ENCODE measurements at places on chromosomes 7 and 10. TPM values are rescaled to one million over a fixed set of nuclear protein-coding genes. Genes with fewer than 3 reads are reported as not detected.
A peak's percentile ranks its signal among the peaks of the same experiment; 100 is the strongest.

DNA sequence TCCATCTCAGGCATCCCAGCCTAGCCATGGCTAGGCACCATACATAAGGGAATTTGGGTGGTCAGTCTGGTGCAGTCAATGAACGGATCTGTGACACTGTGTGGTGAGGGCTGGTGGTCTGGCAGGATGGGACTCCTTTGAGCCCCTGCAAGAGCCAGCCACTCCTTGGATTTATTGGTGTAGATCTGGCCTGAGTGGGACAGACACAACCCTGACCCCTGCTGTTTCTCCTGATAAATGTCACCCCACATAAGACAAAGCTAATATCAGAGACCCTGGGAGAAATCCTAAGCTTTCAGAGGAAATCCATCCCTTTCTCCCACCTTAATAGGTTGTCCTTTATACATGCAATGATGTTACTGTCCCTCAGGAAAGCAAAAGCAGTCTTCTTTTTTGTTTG lies 2.3 kb downstream of the FBXO24 start:
- DNase-seq = no peak
- H3K4me3 ChIP-seq = no peak overlapping the region
- H3K36me3 ChIP-seq = peaks cover 21% of the 10 kb centered on the region
- H3K27ac ChIP-seq = no peak overlapping the region

DNA sequence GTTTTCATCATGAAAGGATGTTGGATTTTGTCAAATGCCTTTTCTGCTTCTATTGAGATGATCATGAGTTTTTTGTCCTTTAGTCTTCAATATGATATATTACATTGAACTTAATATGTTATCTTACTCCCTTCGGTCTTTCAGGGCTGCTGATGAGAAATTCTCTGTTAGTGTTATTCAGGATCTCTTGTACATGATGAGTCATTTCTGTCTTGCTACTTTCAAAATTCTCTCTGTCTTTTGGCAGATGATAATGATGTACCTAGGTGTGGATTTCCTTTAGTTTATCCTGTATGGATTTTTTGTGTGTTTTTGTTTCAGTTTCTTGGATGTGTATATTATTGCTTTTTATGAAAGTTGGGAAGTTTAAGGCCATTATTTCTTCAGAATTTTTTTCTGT lies 320.9 kb upstream of the NPSR1 start:
- H3K36me3 ChIP-seq = no peaks in the 10 kb centered on the region
- no peak overlapping the region for H3K27ac ChIP-seq
- no peak for DNase-seq
- H3K27me3 ChIP-seq = no peaks in the 10 kb centered on the region
- no peak overlapping the region for H3K4me3 ChIP-seq

DNA sequence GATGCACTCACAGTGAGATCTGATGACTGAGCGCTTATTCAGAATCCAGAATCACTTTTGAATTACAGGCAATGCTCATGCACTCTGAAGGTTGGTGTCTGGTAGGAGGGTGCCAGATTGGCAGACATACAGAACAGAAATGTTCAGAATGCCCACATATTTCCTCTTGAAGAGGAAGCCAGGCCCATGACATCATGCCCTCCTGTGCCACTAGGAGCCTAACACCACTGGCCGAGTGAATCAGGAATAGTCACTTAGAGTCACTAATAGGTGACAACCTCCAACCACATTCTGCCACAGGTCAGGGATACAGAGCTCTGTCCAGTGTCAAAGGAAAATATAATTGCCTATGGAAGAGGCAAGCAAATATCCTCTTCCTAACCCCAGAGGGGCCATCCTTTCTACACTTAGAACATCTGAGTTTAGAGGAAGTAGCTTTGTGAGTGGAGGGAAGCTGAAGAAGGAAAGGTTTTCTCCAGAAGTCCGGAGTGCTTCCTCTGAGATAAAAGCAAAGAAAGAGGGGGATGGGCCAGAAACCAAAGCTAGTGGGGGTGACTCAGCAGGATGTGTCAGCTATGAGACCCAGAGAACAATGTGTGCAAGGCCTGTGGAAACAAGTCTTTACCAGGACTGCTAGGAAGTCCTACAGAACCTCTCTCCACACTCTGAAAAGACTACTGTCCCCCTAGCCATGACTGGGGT lies 838.8 kb downstream of the GRID1 start:
- H3K27me3 ChIP-seq = no peaks in the 10 kb centered on the region
- no peaks in the 10 kb centered on the region for H3K36me3 ChIP-seq
- no peak for DNase-seq

DNA sequence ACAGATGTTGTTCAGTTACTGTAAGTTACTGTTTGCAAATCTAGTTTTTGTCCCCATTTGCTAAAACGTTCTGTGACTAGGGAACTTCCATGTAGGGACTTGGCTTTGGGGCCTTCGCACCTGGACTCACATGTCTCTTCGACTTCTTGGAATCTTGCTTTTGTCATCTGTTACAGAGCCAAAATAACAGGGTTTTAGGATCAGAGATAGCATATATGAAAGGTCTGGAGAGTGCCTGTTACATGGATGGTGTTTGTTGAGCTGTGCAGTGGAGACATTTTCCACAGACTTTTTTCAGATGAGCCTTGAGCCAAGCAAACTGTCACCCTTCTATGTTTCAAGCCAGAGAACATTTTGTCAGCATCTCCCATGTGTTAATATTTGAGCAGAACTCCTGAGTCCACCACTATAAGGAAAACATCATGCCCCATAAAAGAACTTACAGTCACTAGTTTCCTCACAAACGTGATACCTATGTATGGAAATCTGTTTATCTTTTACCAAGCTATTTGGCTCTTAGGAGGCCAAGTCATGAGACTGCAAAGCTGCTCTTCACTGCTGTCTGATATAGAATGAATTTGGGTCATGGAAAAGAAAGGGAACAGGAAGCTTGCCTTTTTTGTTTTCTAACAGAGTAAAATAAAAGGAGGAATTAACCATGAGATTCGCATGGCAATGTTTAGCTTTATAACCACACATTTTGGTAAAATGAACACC lies 818.6 kb upstream of the IGFBP3 start:
- no peak overlapping the region for H3K27ac ChIP-seq
- H3K4me1 ChIP-seq = peaks cover 13% of the 10 kb centered on the region
- H3K4me3 ChIP-seq = no peak overlapping the region
- no peaks in the 10 kb centered on the region for H3K36me3 ChIP-seq

GRCh38 chr10:71323407-71323806 lies 4.3 kb downstream of the SLC29A3 start:
- no peaks in the 10 kb centered on the region for H3K27me3 ChIP-seq
- H3K36me3 ChIP-seq = peaks cover 16% of the 10 kb centered on the region
- H3K4me3 ChIP-seq = no peak overlapping the region
- H3K4me1 ChIP-seq = no peaks in the 10 kb centered on the region

DNA sequence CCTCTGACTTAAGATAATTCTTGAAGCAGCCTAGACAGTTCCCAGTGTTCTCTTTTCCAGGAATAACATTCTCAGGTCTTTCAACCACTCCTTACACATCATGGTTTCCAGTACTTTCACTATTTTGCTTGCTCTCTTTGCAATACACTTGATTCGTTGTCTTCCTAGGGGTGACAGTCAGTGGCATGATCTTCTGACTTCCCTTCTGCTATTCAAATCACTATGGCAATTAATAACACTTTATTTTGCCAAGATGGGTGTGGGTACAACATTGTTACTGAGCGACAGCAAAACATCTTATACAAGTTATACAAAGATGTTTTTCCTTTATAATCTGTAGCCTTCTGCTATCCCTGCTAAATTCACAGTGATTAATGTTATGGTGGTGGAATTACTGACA lies 15.3 kb downstream of the ARL3 start:
- no peaks in the 10 kb centered on the region for H3K27me3 ChIP-seq
- H3K27ac ChIP-seq = no peak overlapping the region
- no peaks in the 10 kb centered on the region for H3K4me1 ChIP-seq

GRCh38 chr10:131198401-131198800 lies 113.1 kb downstream of the TCERG1L start:
- H3K4me1 ChIP-seq = no peaks in the 10 kb centered on the region
- H3K27ac ChIP-seq = no peak overlapping the region
- no peak for DNase-seq
- H3K36me3 ChIP-seq = no peaks in the 10 kb centered on the region
- no peak overlapping the region for H3K4me3 ChIP-seq

GRCh38 chr10:130932326-130933007 lies 379.1 kb downstream of the TCERG1L start:
- no peak overlapping the region for H3K4me3 ChIP-seq
- no peak for DNase-seq
- no peaks in the 10 kb centered on the region for H3K27me3 ChIP-seq
- no peak overlapping the region for H3K27ac ChIP-seq
- no peaks in the 10 kb centered on the region for H3K36me3 ChIP-seq
- no peaks in the 10 kb centered on the region for H3K4me1 ChIP-seq

- peaks cover 31% of the 10 kb centered on the region for H3K27me3 ChIP-seq
- H3K4me1 ChIP-seq = no peaks in the 10 kb centered on the region
These were observed 39.4 kb downstream of the FRMD4A start for GRCh38 chr10:14291296-14291695.

GRCh38 chr10:69963835-69964710 lies 88.6 kb upstream of the MACROH2A2 start:
- no peak overlapping the region for H3K27ac ChIP-seq
- no peak for DNase-seq
- peaks cover 84% of the 10 kb centered on the region for H3K27me3 ChIP-seq
- no peaks in the 10 kb centered on the region for H3K36me3 ChIP-seq

DNA sequence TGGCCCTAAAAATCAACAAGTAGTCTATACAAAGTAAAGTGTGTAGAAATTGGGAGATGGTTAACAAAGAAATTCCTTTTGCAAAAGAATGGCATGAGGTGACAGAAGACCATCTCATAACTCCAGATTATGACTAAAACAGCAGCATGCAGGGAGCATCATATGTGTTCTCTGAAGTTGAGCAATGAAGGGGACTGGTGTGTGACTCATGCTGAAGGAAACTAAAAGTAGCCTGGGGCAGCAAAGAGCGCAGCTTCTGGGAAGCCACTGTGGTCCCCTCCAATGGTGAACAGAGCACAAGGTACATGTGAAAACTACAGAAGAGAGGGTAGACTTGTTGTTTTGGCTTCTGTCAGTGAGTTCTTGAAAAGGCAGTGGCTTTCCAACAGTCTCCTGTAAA lies 133.4 kb downstream of the MACC1 start:
- no peaks in the 10 kb centered on the region for H3K36me3 ChIP-seq
- no peak overlapping the region for H3K4me3 ChIP-seq
- no peaks in the 10 kb centered on the region for H3K27me3 ChIP-seq

- no peak for DNase-seq
- no peak overlapping the region for H3K27ac ChIP-seq
- peaks cover 33% of the 10 kb centered on the region for H3K4me1 ChIP-seq
These were observed 21.9 kb downstream of the CDK13 start for GRCh38 chr7:39971924-39972323.

- peaks cover 56% of the 10 kb centered on the region for H3K4me1 ChIP-seq
- no peaks in the 10 kb centered on the region for H3K36me3 ChIP-seq
- H3K27ac ChIP-seq = peak overlapping the region; percentile 13
- H3K4me3 ChIP-seq = no peak overlapping the region
- DNase-seq = no peak
- H3K27me3 ChIP-seq = no peaks in the 10 kb centered on the region
These were observed 88.5 kb upstream of the LRRTM3 start for GRCh38 chr10:66837335-66837734.

DNA sequence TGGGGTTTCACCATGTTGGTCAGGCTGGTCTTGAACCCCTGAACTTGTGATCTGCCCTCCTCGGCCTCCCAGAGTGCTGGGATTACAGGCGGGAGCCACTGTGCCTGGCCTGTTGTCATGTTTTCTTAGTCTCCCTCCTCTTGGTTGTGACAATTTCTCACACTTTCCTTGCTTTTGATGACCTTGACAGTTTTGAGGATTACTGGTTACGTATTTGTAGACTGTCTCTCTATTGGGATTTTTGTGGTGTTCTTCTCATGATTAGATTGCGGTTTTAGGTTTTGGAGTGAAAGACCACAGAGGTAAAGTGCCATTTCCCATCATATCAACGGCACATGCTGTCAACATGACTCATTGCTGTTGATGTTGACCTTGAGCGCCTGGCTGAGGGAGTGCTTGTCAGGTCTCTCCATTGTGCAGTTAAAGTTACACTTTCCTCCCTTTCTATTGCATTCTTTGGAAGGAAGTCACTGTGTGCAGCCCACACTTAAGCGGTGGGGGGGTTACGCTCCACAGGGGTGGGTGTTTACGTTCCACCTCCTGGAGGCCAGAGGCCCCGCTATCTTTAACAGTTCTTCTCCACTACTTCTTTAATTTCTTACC lies 10.8 kb downstream of the NEURL1 start:
- no peaks in the 10 kb centered on the region for H3K36me3 ChIP-seq
- DNase-seq = peak; percentile 59
- H3K4me1 ChIP-seq = peaks cover 18% of the 10 kb centered on the region
- H3K27ac ChIP-seq = peak overlapping the region; percentile 50

DNA sequence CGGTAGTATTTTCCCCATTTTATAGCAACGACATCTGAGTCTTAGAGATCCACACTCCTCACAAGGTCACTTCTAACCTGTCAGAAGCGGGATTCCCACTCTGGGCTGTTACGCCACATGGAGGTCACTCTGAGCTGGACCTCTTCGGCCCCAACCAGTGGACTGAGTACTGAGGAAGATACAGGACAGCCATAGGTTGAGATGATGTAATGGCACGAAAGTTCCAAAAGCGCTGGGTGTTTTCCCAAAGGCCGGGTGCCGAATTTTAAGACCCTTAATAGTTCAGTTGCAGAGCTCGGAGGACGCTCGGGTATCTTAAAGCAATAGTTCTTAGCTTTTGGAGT lies 699 bp downstream of the GHITM start:
- H3K27me3 ChIP-seq = no peaks in the 10 kb centered on the region
- H3K4me1 ChIP-seq = peaks cover 7% of the 10 kb centered on the region
- no peak for DNase-seq

GRCh38 chr7:13639396-13639795 lies 350.1 kb downstream of the ETV1 start:
- no peaks in the 10 kb centered on the region for H3K36me3 ChIP-seq
- H3K27ac ChIP-seq = no peak overlapping the region
- H3K4me1 ChIP-seq = no peaks in the 10 kb centered on the region
- no peak for DNase-seq
- H3K27me3 ChIP-seq = no peaks in the 10 kb centered on the region

DNA sequence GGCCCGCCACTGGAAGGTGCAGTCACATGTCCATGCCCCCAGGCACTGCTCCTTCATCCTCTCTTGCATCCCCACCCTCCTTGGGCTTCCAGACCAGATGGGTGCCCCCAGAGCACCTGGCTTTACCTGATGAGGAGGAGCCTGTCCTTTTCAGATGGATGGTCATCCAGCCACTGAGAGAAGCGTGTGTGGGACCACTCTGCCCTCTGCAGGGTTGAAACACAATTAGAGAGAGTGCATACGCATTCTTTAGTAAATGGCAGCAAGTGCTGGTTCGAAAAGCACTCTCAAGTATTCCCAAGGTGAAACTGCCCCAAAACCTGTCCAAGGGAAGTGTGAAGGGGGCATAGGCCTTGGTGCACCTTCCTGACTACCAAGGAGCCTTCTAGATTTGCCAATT lies 41.6 kb downstream of the HBP1 start:
- H3K36me3 ChIP-seq = no peaks in the 10 kb centered on the region
- H3K27me3 ChIP-seq = no peaks in the 10 kb centered on the region
- no peak overlapping the region for H3K27ac ChIP-seq
- H3K4me3 ChIP-seq = no peak overlapping the region
- H3K4me1 ChIP-seq = no peaks in the 10 kb centered on the region
- no peak for DNase-seq

TLX1 gene
- total RNA-seq = not detected

ARID5B gene
- 9.5 TPM for total RNA-seq

CFTR gene
- 267 TPM for total RNA-seq

FKBP9 gene
- 160 TPM for total RNA-seq

NPSR1 gene
- not detected for total RNA-seq

FOXI2 gene
- not detected for total RNA-seq

SRGN gene
- total RNA-seq = not detected
